Sigmoid colon (tissue), 7 donors: ENCODE measurements at places on chromosomes 6 and 20. TPM values are rescaled to one million over a fixed set of nuclear protein-coding genes. Genes with fewer than 3 reads are reported as not detected.

DNA sequence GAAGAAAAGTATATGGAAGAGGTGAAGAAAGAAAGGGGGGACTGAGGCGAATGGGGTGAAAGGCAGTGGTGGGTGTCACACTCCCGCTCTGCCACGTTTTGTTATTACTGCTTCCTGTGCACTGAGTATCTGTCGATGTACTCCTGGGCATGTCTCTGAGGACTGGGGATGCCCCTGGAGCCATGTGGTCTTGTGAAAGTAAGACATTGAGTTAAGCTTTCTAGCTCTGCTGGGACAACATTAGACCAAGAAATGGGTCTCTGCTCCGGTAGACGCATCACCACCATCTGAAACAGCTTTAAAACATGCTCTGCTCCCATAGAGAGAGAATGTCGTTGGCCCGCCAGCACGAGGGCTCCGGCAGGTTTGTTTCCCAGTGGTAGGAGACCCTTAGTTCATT, 40.0 kb downstream of the IRF4 start:
- H3K4me1 ChIP-seq: no peaks in the 10 kb centered on the region
- H3K36me3 ChIP-seq: no peaks in the 10 kb centered on the region
- no peak for DNase-seq

The GRIK2 gene
- 1.5 TPM for total RNA-seq

The STX11 gene
- total RNA-seq: 5.3 TPM

DNA sequence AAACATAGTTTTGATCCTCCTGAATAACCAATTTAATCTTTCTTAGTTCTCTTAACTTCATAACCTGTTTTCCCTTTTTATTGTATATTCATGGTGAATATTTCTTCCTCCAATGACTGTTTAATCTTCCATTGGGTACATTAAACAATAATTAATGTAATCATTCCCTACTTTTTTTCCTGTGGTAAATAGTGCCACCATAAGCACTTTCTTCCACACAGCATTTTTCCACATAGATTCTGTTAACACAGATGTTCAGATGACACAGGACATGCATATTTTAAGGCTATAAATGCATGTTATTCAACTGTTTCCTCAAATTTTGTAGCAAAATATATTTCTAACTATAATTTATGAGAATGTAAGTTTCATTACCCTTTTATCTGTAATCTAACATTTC, 61.9 kb downstream of the CYP39A1 start:
- no peak overlapping the region for H3K4me3 ChIP-seq
- H3K4me1 ChIP-seq: no peaks in the 10 kb centered on the region
- no peak overlapping the region for H3K27ac ChIP-seq
- no peak for DNase-seq
- H3K27me3 ChIP-seq: no peaks in the 10 kb centered on the region
- no peaks in the 10 kb centered on the region for H3K36me3 ChIP-seq

DNA sequence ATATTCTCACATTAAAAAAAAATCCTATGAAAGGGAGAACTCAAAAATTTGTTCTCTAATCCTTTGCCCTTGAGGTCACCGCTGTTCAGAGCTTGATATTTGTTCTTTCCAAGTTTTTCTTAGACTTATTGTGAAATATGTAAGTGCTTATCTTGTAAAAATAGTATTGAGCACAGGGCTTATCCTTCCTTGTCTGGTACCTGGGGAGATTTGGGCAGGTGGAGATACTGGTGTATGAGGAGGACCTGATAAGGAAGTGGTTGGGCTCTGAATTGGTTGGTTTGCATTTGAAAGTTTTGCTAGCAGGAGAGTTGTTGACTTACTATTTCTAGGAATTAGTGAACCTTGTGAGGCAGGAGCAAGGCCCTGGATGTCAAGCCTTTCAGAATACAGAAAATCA, 28.9 kb upstream of the ANKEF1 start:
- H3K4me3 ChIP-seq: no peak overlapping the region
- H3K27ac ChIP-seq: no peak overlapping the region
- DNase-seq: no peak
- H3K27me3 ChIP-seq: no peaks in the 10 kb centered on the region

- no peak for DNase-seq
- H3K4me3 ChIP-seq: no peak overlapping the region
- H3K36me3 ChIP-seq: no peaks in the 10 kb centered on the region
- H3K27ac ChIP-seq: no peak overlapping the region
- no peaks in the 10 kb centered on the region for H3K4me1 ChIP-seq
- H3K27me3 ChIP-seq: no peaks in the 10 kb centered on the region
These were observed 48.2 kb downstream of the PLG start for GRCh38 chr6:160750276-160750689.

DNA sequence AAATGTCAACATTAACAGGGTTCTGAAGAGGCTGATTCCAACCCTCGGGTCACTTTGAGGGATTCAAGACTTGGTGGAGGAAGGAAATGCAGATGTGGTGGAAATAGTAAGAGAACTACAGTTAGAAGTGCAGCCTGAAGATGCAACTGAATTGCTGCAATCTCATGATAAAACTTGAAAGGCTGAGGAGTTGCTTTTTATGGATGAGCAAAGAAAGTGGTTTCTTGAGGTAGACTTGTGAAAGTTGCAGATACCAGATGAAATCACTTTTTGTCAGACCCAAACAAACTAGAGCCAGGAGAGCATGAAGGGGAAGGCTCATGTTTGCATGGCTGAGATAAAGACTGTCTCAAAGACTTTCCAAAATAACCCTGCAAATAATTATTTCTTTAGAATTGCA, 16.2 kb downstream of the ANKRD6 start:
- no peaks in the 10 kb centered on the region for H3K27me3 ChIP-seq
- H3K4me1 ChIP-seq: peaks cover 22% of the 10 kb centered on the region
- H3K4me3 ChIP-seq: no peak overlapping the region
- H3K27ac ChIP-seq: no peak overlapping the region

DNA sequence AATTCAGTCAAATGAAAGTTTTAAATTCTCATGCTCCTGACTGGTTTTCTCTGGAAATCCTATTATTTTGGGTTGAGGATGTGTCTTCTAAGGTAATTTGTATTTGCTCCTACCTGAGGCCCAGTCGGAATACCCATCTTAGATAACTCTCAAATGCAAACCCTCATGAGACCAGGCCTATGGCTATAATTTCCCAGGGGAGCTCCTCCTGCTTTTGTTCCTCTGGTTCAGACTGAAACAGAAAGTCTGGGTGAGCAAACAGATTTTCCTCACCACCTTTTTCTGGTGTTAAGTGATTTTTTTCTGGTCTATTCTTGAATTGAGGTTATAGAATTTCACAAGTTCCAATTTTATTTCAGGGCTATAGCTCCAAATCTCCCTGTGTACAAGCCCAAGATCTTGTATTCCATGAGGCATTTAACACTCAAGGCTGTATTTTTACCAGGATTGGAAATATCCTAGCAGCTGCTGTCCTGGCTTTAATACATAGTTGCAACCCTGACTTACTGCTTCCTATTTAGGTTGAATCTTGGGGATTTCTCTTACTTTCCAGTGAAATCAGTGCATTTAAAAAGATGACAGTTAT, 169.1 kb upstream of the PTCHD4 start:
- no peaks in the 10 kb centered on the region for H3K36me3 ChIP-seq
- H3K4me1 ChIP-seq: no peaks in the 10 kb centered on the region
- no peaks in the 10 kb centered on the region for H3K27me3 ChIP-seq
- no peak overlapping the region for H3K4me3 ChIP-seq
- DNase-seq: no peak

The EMILIN3 gene
- total RNA-seq: 2.9 TPM

DNA sequence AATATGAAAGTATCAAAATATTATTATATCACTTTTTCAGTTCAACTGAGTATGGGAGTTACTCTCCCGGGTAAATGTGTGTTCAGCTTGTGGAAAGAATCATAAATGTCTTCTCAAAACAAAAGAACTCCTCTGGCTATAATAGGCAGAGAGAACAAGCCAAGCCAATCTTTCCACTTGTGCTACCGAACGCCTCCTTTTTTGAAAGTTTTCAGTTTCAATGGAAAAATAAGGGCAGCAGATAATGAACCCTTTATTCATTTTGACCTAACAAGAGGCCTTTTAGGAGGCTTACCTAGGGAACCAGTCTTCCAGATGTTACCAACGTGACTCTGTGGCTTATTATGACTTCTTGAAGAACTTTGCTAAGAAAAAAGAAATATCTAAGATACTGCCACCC, 67.5 kb downstream of the PDE7B start:
- no peak for DNase-seq
- peaks cover 29% of the 10 kb centered on the region for H3K4me1 ChIP-seq
- no peaks in the 10 kb centered on the region for H3K36me3 ChIP-seq
- no peak overlapping the region for H3K4me3 ChIP-seq

DNA sequence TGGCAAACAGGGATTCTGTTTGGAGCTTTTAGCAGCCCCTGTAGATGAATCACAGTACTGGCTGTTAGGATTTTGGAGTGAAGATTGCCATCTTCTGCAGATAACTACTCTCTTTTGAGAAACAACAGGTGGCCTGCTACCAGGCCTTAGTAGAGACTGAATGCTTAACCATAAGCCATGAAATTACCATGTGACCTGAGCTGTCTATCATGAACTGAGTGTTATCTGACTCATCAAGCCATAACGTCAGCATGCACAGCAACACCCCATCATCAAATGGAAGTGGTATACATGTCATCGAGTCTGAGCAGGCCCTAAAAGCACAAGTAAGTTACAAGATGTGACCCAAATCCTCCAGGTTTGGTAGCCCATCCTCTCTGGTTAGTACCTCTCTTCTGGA, 132.6 kb downstream of the GPR63 start:
- H3K27me3 ChIP-seq: no peaks in the 10 kb centered on the region
- no peak for DNase-seq

- H3K27ac ChIP-seq: no peak overlapping the region
- H3K36me3 ChIP-seq: no peaks in the 10 kb centered on the region
- H3K27me3 ChIP-seq: no peaks in the 10 kb centered on the region
- H3K4me3 ChIP-seq: no peak overlapping the region
- DNase-seq: no peak
These were observed 263.6 kb downstream of the CD83 start for GRCh38 chr6:14380901-14381828.

The RAD21L1 gene
- not detected for total RNA-seq

- no peak for DNase-seq
- no peaks in the 10 kb centered on the region for H3K4me1 ChIP-seq
- H3K36me3 ChIP-seq: no peaks in the 10 kb centered on the region
- H3K4me3 ChIP-seq: no peak overlapping the region
These were observed 331.2 kb upstream of the KCNQ5 start for GRCh38 chr6:72290620-72291019.

- peaks cover 9% of the 10 kb centered on the region for H3K4me1 ChIP-seq
- H3K27ac ChIP-seq: no peak overlapping the region
- DNase-seq: no peak
- no peaks in the 10 kb centered on the region for H3K36me3 ChIP-seq
These were observed 25.7 kb downstream of the BMP7 start for GRCh38 chr20:57240581-57241362.

- no peak overlapping the region for H3K4me3 ChIP-seq
- no peak overlapping the region for H3K27ac ChIP-seq
- H3K27me3 ChIP-seq: no peaks in the 10 kb centered on the region
- H3K4me1 ChIP-seq: peaks cover 10% of the 10 kb centered on the region
- H3K36me3 ChIP-seq: no peaks in the 10 kb centered on the region
These were observed 39.5 kb downstream of the SLC22A1 start for GRCh38 chr6:160160929-160161646.

GRCh38 chr20:44961870-44962267, 1.7 kb upstream of the TOMM34 start:
- no peak for DNase-seq
- H3K27me3 ChIP-seq: no peaks in the 10 kb centered on the region
- no peak overlapping the region for H3K27ac ChIP-seq
- H3K4me3 ChIP-seq: no peak overlapping the region

GRCh38 chr20:15195378-15195777, 858.0 kb upstream of the FLRT3 start:
- H3K4me1 ChIP-seq: no peaks in the 10 kb centered on the region
- H3K27me3 ChIP-seq: no peaks in the 10 kb centered on the region
- H3K36me3 ChIP-seq: no peaks in the 10 kb centered on the region
- no peak for DNase-seq
- no peak overlapping the region for H3K27ac ChIP-seq

DNA sequence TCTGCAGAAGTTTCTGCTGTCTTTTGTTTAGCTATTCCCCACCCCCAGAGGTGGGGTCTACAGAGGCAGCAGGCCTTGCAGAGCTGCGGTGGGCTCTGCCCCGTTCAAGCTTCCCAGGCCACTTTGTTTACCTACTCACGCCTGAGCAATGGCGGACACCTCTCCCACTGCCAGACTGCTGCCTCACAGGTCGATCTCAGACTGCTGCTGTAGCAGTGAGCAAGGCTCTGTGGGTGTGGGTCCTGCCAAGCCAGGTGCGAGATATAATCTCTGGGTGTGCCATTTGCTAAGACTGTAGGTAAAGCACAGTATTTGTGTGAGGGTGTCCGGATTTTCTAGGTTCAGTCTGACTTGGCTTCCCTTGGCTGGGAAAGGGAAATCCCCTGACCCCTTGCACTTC, 23.6 kb upstream of the ZNF337 start:
- no peak overlapping the region for H3K4me3 ChIP-seq
- DNase-seq: no peak
- no peak overlapping the region for H3K27ac ChIP-seq

DNA sequence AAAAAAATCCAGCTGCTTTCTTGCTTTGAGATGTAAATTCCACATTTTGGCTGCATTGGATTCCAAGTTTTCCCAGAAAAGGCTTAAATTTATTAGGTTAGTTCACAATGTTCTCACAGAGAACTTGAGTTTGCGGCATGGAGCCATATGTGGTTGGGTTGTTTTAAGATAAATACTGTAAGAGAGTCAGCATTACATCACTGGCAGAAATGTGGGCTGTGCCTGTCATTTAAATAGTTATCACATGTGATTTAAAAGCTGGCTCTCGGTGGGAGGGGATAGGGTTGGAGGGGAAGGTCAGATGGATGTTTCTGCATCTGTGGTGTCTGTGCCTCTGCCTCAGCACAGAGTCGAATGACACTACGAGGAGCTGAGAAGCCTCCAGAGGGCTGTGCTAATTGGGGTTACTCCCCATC, 73.8 kb upstream of the SCP2D1 start:
- no peak overlapping the region for H3K4me3 ChIP-seq
- H3K27ac ChIP-seq: no peak overlapping the region
- DNase-seq: peak; percentile 89

The FOXS1 gene
- total RNA-seq: not detected

DNA sequence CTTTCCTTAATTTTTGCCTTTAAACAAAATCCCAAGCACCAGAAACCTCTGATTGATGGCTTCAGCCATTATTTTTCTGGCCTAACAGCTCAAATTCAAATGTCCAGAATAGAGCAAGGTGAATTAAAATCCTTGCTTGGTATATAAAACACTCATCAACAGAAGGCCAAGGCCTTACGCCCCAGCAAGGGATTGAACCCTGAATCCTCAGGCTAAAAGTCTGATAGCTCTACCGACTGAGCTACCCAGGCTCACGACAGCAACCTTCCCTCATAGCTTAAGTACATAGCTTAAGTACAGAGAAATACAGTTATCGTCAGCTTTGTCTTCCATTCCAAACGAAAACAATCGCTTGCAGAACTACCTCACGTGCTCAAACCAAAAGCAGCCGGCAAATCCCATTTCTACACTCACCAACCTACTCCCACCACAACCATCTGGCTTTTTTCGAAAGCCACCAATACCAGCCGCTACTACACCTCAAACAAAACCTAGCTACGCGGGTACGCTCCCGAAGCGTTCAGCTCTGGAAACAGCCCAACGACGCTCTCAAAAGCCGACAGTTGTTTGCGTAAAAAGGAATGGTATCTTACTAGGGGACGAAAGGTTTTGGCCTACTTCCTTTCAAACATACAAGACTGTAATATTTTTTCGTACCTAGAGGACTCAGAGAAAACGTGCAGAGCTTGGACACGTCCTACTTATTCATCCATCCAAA, 167.5 kb downstream of the GPX5 start:
- H3K4me3 ChIP-seq: no peak overlapping the region
- H3K27me3 ChIP-seq: peaks cover 79% of the 10 kb centered on the region
- no peaks in the 10 kb centered on the region for H3K4me1 ChIP-seq
- H3K36me3 ChIP-seq: no peaks in the 10 kb centered on the region
- no peak overlapping the region for H3K27ac ChIP-seq
- DNase-seq: no peak

- no peak for DNase-seq
- no peaks in the 10 kb centered on the region for H3K27me3 ChIP-seq
These were observed 137.5 kb upstream of the PTPN1 start for GRCh38 chr20:50372770-50373088.

The SLC12A5 gene
- 0.14 TPM for total RNA-seq
